ENCODE measurements at places on chromosomes 12 and 14.

GRCh38 chr14:70268760-70269159, 80.0 kb upstream of the SLC8A3 start:
- no peak for DNase-seq

DNA sequence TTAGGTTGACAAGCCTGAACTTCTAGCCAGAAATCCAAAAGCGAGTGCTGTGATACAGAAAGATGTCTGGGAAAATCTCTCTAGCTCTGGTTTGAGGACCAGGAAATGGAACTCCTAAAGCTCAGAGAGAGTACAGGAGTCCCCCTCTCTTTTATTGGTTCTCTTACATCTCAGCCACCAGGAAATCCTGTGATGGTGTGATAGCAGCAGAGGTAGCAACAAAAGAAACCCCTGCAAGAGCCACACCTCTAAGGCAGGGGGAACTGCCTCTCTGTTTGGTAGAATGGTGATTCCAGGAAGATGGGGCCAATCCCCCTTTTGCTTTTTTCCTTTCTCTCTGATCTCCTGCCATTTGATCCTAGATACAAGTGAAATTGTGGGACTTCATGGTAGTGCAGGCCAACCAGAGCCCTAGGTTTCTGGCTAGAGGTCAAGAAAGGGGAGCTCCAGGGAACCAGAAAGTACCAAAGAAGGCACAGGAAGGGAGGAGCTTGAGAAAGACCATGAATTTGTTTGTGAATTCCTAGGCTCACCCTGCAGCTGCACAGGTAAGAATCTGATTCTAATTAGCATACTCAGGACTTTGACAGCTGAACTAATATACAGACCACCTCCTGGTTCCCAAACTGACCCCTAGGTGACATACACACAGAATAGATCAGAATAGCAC, 88.5 kb downstream of the PAPLN start:
- no peak for DNase-seq

- DNase-seq, result no peak
These were observed 27.7 kb downstream of the RNF34 start for GRCh38 chr12:121427556-121428050.

DNA sequence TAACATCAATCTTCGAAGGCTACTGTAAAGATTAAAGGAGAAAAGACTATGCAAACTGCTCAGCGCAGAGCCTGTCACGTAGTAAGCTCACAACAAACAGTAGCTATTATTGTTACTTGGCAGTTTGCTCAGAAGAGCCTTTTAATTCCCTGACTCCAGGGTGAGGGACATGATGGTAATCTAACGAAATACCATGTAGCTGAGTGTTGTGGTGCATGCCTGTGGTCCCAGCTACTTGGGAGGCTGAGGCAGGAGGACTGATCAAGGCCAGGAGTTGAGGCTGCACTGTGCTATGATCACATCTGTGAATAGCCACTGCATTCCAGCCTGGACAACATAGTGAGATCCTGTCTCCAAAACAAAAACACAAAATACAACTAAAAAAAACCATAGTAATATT, 22.8 kb downstream of the HEBP1 start:
- DNase-seq, result no peak

GRCh38 chr14:73253721-73254120, 16.4 kb downstream of the PAPLN start:
- DNase-seq, result no peak

- DNase-seq, result no peak
These were observed at the start of gene PLBD1 for GRCh38 chr12:14567351-14568162. PLBD1 (minus strand) TSS chr12:14567883; CDS start chr12:14567696, 187 bp downstream.

GRCh38 chr12:8590842-8591545, 21.7 kb downstream of the AICDA start:
- no peak for DNase-seq
